Activated CD4-positive, alpha-beta memory T cell treated with anti-CD3 and anti-CD28 coated beads for 36 hours (primary cell): ENCODE measurements at places on chromosomes 5 and 9.

DNA sequence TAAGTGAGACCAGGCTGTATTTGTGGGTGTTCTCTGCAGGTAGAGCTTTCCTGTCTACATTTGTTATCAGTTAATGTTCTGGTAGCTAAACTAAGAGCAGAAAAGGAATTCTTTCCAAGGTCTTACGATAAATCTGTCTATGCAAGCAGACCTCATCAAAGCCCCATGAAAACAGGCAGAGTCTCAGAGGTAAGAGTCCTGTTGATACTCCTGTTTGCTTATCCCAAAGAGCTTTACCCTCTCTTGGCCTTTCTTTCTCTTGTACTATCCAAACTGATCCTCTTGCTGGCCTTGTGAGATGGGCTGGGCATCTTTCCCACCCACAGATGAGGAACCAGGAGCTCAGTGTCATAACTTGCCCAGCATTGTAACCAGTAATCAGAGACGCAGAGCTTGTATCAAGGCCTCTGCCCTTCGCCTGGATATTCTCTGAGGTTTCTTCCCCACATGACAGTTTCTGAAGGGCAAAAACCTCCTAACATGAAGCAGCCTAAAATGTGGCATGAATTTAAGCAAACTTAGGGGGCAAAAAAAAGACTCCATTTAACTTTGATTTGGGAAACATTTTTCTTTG is 33.5 kb downstream of the PRKACG start:
- DNase-seq, result no peak

GRCh38 chr5:457195-457961 is 14.4 kb downstream of the EXOC3 start:
- no peak for DNase-seq

DNA sequence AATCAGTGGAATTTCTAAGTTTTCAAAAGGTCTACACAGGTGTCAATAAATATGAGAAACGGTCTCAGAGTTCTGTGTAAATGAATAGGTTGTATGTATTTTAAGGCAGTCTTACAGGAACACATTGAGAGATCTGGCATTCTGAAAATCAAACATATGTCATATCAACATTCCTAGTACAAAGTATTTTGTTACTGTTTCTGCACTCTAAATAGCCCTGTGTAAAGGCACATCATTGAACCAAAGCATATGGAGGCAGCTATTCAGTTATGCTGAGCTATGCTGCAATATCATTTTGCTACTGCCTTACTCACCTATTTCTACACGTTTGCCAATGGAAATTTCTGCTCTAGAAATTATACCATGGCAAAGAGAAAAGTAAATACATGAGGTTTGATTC is 379.1 kb downstream of the KIAA0825 start:
- DNase-seq, result no peak

DNA sequence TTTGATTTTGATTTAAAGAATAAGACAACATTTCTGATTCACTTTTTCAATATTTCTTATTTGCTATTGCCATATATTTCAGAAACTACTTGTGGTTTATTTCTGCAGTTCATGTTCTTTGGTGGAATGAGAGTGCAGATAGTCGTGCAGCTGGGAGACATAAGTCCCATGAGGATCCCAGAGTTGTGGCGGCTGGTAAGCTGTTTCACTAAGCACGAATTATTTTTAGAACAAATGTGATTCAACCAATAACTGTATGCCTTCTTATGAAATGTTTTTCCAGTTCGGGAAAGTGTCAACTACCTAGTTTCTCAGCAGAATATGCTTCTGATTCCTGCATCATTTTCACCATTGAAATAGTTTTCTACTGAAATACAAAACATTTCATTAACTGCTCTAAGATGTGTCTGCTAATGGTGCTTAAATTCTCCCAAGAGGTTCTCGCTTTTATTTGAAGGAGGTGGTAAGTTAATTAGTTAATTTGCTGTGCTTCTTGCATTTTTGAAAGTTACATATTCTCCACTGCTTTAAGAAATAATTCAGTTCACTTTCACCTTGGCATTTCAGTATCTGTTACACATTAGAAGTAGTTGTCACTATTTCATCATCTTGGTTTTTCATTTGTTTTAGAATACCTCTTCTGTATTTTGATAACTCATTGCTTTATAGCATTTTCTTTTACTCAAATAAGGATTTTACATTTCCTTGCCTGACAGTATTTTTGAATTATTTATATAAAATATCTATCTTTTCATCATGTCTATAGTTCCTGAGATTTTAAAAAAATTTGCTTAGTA is 9.0 kb downstream of the NIPSNAP3B start:
- DNase-seq, result no peak

- DNase-seq, result no peak
Observed at GRCh38 chr5:128765448-128766061, 199.7 kb upstream of the SLC27A6 start.

DNA sequence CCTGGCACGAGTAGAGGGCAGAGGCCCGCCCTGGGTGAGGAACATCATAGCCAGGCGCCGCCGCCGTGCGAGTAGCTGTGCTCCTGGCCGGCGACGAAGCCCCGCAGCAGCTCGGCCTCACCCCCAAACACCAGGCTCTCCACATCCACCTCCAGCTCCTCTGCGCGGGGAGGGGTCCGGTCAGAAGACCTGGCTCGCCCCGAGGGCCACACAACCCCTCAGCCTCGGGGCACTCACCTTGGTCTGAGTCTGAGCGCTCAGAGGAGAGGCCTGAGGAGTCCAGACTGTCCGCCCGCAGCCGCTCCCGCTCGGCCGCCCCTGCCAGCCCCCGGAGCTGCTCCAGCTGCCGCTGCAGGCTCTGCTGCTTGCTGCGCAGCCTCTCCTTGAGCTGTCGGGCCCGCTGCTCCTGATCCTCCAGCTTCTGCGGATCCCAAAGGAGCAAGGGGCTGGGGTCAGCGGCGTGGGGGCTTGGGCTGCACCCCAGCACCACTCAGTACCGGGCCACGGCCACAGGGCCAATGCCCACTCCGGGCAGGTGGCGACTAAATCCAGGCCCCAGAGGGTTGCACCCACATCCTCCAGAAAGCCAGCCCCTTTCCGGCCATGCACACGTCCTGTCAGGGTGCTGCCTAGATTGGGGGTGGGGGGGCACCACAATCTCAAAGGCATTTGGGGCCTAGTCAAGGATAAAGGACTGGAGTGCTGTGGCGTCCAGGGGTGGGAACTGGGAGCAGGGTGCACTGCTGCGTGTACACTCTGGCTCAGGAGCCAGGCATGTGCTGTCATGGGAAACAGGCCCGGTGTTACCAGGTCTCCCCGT is 3.9 kb downstream of the MXD3 start:
- no peak for DNase-seq

- no peak for DNase-seq
Observed at GRCh38 chr9:94927048-94927761, 200.7 kb downstream of the AOPEP start.

DNA sequence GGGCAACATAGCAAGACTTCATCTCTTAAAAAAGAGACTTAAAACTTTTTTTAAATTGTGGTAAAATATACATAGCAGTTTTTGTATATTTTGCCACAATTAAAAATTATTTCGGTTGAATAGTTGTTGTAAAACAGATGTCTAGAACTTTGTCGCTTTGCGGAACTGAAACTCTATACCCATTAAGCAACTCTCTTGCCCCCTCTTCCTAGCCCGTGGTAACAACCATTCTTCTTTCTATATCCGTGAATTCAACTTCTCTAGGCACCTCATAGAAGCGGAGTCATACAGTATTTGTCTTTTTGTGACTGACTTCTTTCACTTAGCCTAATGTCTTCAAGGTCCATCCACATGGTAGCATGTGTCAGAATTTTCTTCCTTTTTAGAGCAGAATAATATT is 43.3 kb downstream of the SPARC start:
- DNase-seq, result no peak

DNA sequence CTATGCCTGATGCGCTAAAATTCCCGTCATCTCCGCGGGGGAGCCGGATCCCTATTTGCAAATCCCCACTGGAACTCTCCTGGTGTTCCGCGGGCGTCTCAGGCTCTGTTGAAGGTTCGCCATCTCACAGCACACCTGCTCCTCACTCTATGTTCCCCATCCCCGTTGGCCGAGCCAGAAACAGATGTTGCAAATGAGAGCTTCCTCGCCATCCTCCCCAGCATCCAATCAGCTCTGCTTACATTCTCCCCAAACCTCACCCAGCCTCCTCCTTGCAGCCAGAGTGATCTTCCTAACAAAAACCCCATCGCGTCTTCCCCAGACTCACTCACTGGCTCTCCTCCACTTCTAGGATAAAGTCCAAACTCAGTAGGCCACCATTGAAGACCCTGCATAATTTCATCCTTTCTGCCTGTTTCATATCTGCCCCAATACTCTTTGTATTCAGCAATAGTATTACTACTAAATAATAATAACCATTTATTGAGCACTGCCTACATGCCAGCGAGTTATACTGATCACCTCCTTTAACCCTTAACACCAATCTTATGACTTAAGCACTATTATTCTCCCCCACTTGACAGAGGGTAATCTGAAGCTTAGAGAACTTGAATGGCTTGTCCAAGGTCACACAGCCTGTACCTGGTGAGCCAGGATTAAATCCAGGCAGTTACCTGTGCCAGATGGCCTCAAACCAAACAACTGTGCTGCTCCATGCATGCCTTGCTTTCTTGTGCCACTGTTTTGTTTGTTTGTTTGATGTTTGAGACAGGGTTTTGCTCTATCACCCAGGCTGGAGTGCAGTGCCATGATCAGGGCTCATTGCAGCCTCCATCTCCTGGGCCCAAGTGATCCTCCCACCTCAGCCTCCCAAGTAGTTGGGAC is 14.0 kb downstream of the AQP7 start:
- DNase-seq, result no peak

- DNase-seq, result no peak
Observed at GRCh38 chr5:135018457-135018856, 15.6 kb downstream of the PITX1 start.

DNA sequence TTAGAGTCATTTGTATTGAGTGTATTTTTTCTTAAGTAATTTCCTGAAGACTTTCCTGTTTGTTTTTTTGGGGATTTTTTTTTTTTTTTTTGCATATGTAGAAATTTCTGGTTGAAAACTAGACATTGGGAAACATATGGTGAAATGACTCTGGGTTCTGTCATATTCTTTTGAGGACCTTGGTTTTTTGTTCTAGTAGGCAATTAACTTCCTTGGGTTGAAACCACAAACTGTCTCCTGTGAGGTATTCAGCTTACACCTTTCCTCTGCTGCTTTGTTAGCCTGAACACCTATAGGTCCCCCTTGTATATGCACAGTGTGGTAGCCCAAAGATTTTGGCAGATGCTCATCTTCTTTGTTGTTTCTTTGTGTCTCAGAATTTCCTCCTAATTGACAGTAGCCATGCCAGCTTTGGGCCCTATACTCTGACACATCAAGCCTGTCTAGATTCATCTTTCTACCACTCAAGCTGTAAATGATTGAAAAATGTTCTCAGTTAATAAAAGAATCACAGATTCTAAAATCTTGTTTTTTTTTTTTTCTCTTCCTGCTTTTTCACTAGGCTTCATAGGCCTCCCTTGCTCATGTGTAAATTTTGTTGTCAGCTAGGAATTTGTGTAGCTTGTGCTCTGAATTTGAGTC is 140.6 kb downstream of the COMMD10 start:
- no peak for DNase-seq

- DNase-seq, result no peak
Observed at GRCh38 chr5:62331921-62332320, 25.9 kb downstream of the KIF2A start.

GRCh38 chr5:102858221-102858620 is 103.1 kb downstream of the PAM start:
- no peak for DNase-seq

DNA sequence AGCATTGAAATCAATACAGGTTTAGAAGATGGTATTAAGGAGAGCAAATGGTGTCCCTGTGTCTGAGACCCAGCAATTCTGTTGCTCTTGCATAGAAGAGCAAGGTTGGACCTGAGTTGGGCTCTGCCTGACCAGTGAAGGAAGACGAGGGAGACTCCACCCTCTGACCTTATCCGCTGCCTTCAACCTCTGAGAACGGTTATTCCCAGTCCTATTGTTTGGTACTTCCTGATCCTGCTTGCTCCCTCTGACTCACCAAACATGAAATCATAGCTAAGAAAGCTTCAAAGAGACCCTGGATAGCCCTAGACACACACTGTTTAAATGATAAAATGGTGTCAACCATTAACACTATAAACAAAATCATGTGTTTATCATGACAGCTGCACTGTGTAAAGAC is 218.5 kb downstream of the PLK2 start:
- DNase-seq, result no peak

DNA sequence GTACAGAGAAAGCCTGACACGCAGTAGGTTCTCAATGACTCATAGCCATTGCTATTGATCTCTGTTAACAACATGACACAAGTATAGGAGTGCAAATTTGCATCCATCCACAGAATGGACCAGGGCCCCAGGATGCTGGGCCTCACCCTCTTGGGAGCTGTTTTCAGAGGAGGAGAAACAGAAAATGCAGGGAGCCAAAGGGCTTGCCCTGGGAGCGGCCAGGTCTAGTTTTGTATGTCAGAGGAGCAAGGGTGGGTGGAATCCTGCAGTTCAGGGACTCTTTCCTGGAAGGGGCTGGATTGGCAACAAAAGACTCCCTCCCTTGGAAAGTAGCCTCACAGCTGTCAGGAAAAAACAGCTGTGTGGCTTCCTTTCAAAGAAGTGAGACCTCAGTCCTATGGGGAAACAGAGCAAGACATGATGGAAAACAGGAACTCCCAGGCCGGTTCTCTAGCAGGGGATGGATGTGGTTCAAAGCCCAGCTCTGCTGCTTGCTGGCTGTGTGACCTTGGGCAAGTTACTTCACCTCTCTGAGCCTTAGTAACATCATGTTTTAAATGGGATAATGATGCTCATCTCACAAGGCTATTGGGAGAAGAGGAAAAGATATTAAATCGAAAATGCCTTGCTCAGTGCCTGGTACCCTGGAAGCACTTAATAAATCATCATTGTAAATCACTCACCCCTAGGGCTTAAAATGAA is 50.5 kb upstream of the SH3PXD2B start:
- DNase-seq, result no peak

DNA sequence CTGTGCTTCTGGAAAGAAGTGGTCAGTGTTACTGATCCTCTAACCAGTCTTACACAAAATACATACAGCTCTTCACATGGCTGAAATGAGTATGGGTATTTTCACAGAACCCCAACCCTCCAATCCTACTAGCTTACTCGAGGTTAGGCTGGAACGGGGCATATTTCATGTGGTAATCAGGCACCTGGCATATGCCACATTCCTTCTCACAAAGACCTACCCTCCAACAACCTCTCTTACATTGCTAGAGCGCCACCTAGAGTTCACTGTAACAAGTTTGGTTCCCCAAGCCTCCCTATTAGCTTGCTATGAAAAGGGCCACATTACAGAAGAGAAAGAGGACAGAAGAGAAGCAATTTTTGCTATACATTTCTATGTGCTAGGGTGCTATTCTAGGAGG is 597.3 kb downstream of the PRELID2 start:
- DNase-seq, result no peak

DNA sequence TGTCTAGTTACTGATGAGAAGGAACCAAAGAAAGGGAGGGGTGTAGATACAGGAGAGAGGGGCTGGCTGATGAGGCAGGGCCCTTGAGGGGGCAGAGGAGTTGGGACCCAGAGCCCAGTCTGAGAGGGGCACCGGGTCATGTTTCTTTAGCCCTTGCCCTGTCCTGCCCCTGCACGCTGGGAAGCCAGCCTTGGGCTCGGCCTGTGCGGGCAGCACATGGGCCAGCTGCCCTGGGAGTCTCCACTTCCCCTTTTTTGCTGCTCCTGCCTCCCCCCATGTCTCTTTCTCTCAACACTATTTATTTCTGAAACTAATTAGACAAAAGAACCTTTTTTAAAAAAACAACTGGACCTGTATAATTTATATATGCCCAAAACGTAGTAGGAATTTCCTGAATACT is 20.5 kb downstream of the MVB12B start:
- DNase-seq, result no peak

GRCh38 chr5:155024015-155024414 is 10.5 kb downstream of the KIF4B start:
- no peak for DNase-seq

GRCh38 chr9:31733166-31733565 is 651.3 kb upstream of the ACO1 start:
- DNase-seq, result no peak
